ENCODE measurements at places on chromosomes 3 and 15. TPM values are rescaled to one million over a fixed set of nuclear protein-coding genes. Genes with fewer than 3 reads are reported as not detected.

The TTLL13 gene
- total RNA-seq, result not detected

The IL16 gene
- total RNA-seq, result 7.1 TPM

The CX3CR1 gene
- total RNA-seq, result 1.8 TPM

The GRIP2 gene
- total RNA-seq, result 9.1 TPM

The ELL3 gene
- total RNA-seq, result 5.0 TPM

The FOXB1 gene
- total RNA-seq, result not detected

The LRRIQ4 gene
- 0.33 TPM for total RNA-seq

The C3orf70 gene
- 32.5 TPM for total RNA-seq

The CELF6 gene
- total RNA-seq, result 23.9 TPM

The TRPM1 gene
- 52.6 TPM for total RNA-seq

The MNS1 gene
- 7.8 TPM for total RNA-seq

The LIPH gene
- 3.3 TPM for total RNA-seq

The KBTBD12 gene
- 6.0 TPM for total RNA-seq

The FURIN gene
- 30.1 TPM for total RNA-seq

The AHSG gene
- not detected for total RNA-seq

The PTPRG gene
- 141 TPM for total RNA-seq

The C2CD4B gene
- total RNA-seq, result 5.7 TPM

The ZNF502 gene
- total RNA-seq, result 22.1 TPM

The ITIH1 gene
- total RNA-seq, result not detected

The MYL3 gene
- 11.8 TPM for total RNA-seq

The FEZF2 gene
- 14.3 TPM for total RNA-seq

The CSPG5 gene
- 81.9 TPM for total RNA-seq

The CD80 gene
- 0.77 TPM for total RNA-seq

The IRAK2 gene
- total RNA-seq, result 4.5 TPM

The SEMA3B gene
- total RNA-seq, result 107 TPM

The CNTN3 gene
- total RNA-seq, result 22.3 TPM

The SPCS1 gene
- 75.8 TPM for total RNA-seq

The P2RY14 gene
- 4.9 TPM for total RNA-seq

Data from camera-type eye (tissue), 1 donor.